ENCODE measurements at places on chromosomes 2 and 18.

DNA sequence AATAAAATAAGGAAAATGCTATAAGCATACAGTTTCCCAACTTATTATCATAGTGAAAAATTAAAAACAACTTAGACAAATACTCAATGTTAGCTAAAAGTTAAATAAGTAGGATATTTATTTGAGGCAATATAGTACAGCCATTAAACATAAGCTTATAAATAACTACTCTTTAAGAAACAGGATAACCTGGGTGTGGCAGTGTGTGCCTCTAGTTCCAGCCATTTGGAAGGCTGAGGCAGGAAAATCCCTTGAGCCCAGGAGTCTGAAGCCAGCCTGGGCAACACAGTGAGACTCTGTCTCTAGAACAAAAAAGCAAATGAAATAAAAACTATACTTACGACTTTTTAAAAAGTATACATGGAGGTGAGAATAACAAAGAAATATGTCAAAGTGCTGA, 39.7 kb downstream of the VIL1 start:
- no peak for DNase-seq

DNA sequence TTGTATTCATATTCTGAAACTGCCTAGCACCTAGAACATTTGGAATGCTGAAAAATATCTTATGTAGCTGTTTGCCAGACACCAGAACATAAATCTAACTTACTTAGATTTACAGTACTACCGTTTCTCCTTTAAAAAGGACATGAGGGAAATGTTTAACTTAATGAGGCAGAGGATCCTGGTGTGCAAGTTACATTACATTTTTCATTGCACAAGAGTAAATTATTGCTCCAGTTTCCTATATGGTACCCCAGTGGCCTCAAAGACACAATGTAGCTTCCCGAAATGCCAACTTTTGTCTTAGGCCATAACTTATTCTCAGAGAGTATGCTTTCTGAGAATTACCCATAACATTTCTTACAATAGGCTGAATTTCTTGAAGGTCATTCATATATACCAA, 105.5 kb upstream of the DTNA start:
- DNase-seq = no peak

- no peak for DNase-seq
These were observed 103.6 kb downstream of the DOCK10 start for GRCh38 chr2:224938651-224939182.

- DNase-seq = no peak
These were observed 2.4 kb upstream of the CELF4 start for GRCh38 chr18:37567994-37568359.

DNA sequence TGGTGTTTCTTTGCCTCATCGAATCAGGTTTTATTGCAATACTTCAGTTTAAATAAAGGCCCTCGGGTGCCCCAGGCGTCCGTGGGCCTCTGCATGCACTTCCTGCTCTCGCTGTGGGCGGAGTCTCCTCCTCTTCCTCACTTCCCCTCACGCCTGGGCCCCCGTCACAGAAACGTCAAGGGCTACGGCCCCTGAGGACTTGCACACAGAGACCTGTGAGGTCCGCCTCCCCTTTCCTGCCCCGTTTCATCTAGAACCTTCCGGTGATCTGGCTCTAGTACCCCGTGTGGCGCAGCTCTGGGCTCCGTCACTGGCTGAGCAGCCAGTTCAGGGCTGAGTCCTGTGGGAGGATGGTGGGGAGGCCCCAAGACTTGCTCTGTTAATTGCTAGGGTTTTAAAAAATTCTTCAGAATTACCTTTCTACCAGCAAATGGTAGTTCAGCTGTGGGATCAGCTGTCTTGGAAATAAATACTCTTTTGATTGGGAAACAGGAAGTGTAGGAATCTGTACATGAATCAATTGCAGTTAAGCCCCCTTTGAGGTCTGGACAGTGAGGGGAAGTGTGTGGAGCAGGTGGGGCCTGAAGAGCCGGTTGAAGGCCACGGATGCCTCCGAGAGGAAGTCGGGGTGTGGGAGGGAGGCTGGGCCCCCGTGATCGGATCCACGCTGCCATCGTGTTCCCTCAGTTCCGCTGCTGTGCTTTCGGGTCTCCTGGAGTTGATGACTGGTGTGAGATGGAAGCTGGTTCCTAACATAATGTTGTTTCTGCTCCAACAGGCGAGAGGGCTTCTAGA, 10.2 kb downstream of the NFATC1 start:
- DNase-seq = peak; percentile 71

- no peak for DNase-seq
These were observed 3.5 kb downstream of the MEIS1 start for GRCh38 chr2:66438498-66438833.

GRCh38 chr2:238063414-238064189, 2.8 kb downstream of the SCLY start:
- no peak for DNase-seq

GRCh38 chr18:75962036-75962572, 532.9 kb downstream of the ZNF516 start:
- DNase-seq = no peak

DNA sequence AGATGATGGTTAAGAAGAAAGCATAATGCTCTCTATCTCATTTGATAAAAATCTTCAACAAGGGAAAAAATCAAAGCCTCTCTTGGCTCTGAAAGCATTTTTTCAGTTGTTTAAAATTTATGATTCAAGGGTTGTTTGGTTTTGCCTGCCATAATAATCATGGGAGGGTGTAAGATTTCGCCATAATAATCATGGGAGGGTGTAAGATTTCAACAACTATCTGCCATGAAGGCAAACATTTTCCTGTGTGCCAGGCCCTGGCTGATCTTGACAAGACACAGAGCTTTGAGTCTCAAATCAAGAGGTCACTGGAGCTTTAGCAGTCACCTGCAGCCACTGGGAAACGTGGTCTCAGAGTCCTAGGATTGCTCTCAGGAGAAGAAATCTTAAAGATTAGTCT, 175.1 kb upstream of the PIEZO2 start:
- no peak for DNase-seq

GRCh38 chr2:166984797-166985196, 96.5 kb downstream of the XIRP2 start:
- DNase-seq = no peak

GRCh38 chr2:231299267-231299666, 96.2 kb upstream of the B3GNT7 start:
- DNase-seq = no peak

DNA sequence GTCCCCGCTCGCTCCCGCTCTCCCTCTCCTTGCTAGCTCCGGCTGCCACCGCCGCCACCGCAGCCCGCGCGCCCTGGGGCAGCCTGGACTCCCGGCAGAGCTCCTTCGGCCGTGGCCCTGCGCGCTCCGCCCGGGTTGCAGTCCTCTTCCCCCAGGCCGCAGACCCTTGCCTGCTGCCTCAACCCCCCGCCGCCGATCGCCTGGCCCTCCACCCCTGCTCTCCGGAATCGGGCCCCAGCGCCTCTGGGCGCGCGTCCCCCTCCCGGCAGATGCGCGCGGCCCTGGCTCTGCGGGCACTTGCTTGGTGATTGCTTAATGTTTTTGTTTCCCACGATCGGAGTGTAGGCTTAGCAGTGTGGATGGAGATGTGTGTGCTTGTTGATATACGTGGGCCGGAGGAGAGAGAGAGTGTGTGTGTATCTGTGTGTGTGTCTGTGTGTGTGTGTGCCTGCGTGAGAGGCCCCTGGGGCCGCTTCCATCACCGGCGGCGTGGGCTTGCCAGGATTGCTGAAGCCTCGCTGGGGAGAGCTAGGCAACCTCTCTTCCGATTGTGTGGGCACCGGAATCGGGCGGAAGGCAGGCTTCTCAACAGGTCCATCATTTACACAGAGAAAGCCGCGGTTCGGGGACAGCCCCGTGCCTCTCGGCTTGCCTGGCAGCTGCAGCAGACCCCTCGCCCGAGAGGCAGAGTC, 877 bp downstream of the INHBB start:
- DNase-seq = no peak

- no peak for DNase-seq
These were observed 480.0 kb upstream of the HS6ST1 start for GRCh38 chr2:128798502-128799283.

DNA sequence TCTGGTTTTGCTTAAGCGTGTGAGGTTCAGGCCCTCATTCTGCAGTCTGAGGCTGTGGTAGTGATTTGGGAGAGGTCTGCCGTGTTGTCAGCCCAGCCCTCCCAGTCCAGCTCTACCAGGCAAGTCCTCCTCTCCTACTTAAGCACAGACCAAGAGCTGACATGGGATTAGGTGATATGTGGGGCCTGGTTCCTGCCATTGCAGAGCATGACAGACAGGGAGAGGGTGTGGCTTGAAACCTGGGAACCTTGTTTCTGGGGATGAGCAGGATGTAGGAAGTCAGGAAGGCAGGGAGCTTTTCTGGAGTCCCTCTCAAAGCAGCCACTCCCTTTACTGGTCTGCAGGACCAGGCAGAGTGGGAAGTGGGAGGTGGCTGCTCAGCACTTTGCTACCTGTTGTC, 38.6 kb downstream of the PTPRM start:
- DNase-seq = no peak

DNA sequence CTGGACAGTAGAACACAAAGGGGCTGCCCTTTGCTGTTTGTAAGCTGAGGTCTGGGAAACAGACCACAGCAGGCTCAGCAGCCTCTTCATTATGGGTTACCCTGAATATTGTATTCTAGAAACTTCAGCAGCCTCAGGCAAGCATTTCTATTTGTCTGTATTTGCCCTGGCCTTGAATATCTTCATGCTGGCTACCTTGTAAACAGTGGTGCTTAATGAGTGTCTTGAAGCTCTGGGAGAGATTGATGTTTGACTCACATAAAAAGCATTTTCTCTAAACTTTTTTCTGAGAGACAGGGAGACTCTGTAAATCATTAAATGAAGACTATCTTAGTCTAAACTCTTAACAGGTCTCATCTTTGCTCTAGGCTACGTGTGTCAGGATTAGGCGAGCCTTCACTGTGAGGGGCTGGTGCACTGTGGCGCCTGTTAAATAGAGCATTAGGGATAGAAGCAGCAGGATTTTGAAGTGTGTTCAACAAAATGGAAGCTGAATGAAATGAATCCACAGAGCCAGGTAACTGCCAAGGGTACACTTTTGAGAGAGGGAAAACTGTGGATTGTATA, 53.1 kb upstream of the MEX3C start:
- DNase-seq = no peak

DNA sequence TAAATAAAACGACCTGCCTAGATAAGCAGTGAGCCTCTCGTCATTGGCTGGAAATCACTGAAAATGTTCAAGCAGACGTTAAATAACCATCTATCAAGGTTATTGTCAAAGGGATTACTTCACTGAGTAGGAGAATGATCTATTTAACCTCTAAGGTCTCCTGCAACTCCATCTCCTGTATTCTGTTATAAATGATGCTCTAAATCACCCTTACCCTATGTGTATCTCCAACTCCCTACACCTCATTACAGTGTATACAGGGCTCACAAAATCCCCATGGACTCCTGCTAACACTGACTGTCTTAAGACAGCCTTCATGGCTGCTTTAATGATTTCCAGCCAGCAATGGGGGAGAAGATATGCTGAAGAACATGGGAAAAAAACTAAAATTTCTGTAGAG, 31.0 kb upstream of the BBS5 start:
- DNase-seq = no peak

DNA sequence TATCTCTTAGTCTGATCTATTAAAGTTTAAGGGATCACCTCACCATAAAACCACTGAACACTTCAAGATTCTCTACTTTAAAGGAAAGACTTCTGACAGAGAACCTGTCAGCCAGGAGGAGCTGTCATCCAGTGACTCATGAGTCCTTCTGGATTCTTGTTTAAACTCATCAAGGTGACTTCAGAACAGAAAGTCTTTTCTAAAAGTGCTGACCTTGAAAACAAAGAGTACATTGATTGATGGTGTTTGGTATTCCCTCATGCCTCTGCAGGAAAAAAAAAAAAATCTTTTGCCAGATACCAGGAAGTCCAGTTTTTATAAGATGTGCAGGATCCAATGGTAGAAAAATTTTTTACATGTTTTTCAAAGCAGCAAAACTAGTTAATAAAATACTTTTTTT, 12.3 kb downstream of the DSG2 start:
- no peak for DNase-seq

DNA sequence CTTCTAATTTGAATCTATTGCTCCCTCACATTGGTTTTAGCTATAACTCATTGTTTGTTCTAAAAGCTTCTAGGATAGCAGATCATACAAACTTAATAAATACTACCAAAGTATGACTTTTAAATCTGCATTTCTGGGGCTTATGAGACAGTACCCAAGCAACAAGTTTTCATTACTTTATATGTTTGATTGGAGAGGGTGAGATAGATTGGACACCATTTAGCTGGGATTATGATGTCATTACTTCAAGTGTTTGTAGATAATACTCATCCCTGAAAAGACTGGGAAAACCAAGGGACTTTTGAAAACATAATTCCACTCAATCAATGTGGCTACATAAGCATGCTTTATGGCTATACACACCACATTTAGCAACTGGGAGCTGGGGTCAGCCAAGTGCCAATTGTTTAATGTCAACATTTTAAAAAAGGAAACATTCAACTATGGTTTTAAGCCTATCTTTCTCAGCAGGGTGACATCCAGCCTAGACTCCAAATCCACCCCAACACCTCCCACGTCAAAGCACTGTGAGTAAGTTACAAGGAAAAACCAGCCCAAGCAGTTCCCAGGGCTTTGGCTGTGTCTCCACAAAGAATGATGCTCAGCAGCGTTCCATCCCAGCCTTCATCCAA, 119.9 kb downstream of the ETAA1 start:
- DNase-seq = no peak

DNA sequence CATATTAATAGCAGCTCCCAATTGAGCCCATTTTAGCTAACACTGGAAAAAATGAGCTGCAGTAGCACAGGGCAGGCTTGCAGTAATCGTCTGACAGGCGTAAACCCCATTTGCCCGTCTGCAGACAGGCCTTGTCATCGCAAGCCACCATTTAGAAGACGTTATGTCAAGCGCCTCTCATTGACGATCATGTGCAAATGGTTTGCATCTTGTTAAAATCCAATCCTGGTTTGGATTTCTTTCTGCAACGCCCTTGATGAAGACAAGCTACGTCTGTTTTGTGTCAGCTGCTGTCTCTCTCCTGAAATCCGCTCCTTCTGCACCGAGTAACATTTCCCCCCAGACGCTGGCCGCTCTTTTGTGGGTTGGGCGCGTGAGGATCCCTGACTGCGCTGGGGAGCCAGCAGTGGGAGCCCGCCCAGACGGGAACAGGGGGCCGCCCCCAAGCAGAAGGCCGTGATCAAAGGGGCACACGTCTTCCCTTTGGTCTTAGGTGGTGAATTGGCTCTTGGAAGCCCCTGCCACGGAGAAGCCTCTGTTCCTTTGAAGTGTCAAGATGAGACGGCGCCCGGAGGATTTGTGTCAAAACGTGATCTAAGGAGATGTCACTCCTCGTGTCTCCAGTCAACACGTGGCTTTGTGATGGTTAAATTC, 84.2 kb upstream of the GPC1 start:
- DNase-seq = no peak

GRCh38 chr2:241835611-241836010, 23.1 kb downstream of the PDCD1 start:
- no peak for DNase-seq

- DNase-seq = no peak
These were observed 45.0 kb upstream of the EML4 start for GRCh38 chr2:42124011-42124785.

DNA sequence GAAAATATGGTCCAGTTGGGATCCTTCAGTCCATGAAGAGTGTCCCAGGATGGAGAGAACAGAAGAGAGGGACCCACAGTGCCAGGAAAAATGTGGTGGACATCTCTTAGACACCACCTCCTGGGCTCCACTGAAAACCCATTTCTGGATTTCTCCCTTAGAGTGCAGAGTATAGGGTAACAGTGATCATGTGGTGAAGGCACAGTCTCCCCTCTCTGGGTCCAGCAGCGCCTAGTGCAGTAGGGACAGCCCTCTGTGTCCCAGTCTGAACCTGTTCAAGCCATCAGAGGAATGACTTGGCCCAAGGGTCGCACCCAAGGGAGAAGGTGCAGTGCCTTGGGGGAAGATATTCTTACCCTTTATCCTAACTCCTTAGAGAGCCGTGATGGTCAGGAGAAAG, 30.1 kb downstream of the TET3 start:
- no peak for DNase-seq

Measured in hematopoietic multipotent progenitor cell treated with erythropoietin and hydrocortisone succinate and interleukin-3 and kit ligand, for 8 days (in vitro differentiated cells).